ENCODE measurements at places on chromosomes 1 and 21. TPM values are rescaled to one million over a fixed set of nuclear protein-coding genes. Genes with fewer than 3 reads are reported as not detected.

The TXNIP gene
- 611 TPM for total RNA-seq

The JAK1 gene
- 73.5 TPM for total RNA-seq

The SHE gene
- not detected for total RNA-seq

The SPAG17 gene
- total RNA-seq = not detected

The TMEM39B gene
- total RNA-seq = 6.2 TPM
